ENCODE measurements at places on chromosomes 4 and X.

DNA sequence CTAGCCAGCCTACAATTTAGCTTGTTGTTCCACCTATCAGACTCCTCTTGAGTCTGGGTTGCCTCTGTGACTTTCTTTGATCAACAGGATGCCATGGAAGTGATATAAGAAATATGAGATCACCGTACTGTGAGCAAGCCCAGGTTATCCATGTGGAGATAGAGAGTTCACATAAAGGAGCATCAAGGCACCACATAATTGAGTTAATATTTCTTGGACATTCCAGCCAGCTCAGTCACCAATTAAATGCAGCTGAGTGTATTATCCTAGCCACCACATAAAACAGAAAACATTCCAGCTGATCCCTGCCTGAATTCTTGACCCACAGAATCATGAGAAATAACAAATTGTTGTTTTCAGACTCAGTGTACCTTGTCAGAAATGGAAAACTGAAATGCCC lies 253.6 kb downstream of the PPP1R2C start:
- DNase-seq: no peak

DNA sequence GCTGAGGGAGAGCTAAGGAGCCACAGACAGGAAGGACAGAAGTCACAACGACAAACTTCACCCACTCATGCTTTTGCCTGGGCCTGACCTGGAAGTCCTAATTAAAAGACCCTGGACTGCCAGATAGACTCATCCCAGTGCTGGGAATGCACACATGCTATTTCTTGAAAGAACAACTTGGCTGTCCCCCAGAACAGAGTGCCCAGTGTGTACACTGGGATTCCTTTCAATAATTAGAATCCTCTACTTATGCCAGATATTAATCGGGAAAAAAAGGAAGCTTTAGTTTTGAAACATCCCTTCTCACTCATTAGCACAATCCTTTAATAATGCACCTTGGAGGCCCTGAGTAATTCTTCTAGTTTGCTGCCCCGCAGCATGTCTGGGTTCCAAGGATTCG lies 3.4 kb downstream of the HOPX start:
- DNase-seq: no peak

DNA sequence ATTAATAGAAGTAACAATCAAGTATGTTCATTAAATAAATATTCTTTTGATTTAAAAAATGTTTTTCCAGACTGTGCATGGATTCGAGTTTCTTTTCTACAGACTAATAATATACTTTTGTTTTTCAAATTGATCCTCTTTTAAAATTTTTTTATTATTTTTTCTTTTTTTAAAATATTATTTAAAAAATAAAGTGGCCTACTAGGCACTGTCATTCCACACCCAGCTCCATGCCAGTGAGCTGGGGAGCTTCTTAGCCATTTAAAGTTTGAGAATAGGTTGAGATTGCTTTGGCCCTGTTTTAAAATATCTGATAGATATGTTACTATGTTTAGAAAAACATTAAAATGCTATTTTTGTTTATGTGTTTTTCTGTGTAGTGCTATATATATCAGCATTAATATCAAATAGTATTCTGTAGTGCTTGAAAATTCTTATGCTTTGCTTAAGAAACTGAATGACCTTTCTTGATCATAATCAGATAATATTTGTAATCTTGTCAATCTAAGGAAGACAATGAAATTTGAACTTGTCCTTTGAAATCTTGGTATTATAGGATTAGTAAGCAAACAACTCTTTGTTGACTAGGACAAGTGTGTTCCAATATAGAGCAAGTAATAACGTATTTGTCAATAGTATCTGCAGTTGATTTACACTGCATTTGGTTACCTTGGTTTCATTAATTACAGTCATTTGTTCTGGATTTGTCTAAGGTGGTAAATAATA lies 12.6 kb downstream of the PCDH10 start:
- DNase-seq: no peak

DNA sequence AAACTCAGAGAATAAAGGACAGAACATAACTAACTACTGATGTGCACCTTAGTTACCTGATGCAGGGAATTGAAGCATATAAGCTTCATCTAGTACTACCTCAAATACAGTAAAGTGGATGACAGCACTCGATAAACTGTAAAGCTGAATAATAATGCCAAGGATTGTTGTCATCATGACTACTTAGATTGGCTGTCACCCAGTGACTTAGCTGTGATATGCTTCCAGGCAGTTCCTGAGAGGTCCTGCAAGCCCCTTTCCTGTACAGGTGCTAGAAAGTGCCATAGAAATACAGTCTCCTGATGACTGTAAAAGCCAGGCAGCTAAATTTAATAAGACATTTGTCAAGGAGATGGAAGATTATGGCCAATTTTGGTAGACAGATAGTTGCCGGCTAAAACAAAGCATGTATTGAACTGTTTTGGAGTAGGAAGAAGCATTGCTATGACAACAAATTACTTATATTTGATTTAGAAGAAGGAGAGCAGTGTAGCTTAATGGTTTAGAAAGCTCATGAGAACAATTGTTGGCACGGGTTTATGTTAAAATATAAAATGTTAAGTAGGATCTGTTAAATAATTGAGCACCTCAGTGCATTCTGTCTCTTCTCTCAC lies 29.7 kb downstream of the TMEM164 start:
- no peak for DNase-seq

DNA sequence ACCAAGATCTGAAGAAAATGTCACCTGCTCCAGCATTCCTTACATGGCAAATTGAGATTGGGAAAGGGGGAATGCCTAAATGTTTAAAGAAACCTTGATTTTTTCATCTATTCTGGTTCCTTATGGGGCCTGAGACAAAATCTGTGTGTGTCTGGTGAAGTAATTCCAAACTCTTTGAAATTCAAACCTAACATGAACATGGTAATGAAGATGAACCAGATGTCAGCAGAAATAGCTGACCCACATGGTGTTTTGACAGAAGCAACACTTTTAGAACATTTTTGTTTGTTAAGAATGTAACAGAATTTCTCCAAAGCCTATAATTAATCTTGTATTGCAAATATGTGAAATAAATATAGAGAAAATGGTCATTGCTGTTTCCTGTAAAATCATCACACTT lies 133.0 kb downstream of the PARM1 start:
- no peak for DNase-seq

- DNase-seq: no peak
Observed at GRCh38 chrX:3738509-3738908, 25.1 kb upstream of the PRKX start.

- no peak for DNase-seq
Observed at GRCh38 chrX:2665387-2666304, 25.4 kb upstream of the CD99 start.

- no peak for DNase-seq
Observed at GRCh38 chr4:7121174-7121573, 53.3 kb upstream of the GRPEL1 start.

DNA sequence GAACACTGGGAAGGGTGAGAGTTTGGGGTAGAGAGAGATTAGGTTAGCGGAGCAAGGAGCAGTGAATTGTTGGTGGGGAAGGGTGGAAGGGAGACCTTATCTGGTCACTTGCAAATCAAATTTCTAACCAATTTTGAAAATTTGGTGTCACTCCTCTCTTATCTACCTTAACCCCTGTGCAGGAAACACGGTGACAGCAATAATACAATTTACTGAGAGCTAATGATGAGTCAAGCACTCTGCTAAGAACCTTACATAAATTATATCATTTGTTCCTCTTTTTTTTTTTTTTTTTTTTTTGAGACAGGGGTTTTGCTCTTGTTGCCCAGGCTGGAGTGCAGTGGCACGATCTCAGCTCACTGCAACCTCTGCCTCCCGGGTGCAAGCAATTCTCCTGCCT lies 116.4 kb downstream of the C4orf51 start:
- DNase-seq: no peak

DNA sequence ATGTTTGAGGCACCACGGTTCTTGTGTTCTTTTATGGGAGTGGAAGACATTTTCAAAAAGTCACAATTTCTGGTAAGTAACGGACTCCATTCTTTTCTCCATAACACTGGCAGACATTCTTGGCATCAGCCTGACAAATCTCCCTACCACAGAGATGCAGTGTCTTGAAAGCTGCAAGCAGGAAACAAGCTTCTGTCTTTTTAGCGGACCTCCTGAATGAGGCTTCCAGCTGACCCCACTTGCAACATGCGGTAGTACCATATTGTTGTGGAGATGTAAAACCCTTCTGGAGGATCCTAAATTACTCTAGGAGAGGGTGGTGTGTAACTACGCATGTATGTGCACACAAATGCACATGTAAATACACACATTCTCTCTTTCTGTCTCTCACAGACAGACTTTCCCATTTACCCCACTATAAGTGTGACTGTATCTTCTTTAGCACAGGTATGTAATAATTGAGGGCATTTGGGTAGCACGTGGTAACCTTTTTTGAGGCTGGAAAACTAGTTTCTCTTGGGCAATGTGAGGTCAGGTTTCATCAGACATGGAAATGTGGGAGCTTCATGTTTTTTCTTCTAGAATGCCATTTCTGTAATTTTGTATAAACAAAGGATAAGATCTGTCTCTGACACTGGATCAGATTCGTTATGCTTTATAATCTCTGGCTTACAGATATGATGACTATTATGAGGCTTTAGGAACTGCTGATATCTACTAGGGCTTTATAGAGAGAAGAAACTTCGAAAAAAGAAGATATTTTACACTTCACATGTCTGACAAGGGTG lies 130.1 kb downstream of the MGST2 start:
- no peak for DNase-seq
